ENCODE measurements at places on chromosomes 2 and 18. TPM values are rescaled to one million over a fixed set of nuclear protein-coding genes. Genes with fewer than 3 reads are reported as not detected.
A peak's percentile ranks its signal among the peaks of the same experiment; 100 is the strongest.

- DNase-seq = no peak
- peaks cover 50% of the 10 kb centered on the region for H3K4me1 ChIP-seq
- peak overlapping the region; percentile 78 for H3K4me3 ChIP-seq
Measured at GRCh38 chr2:85583667-85584353, 421 bp upstream of the VAMP5 start.

MYO3B gene
- total RNA-seq = not detected

- DNase-seq = no peak
- H3K36me3 ChIP-seq = no peaks in the 10 kb centered on the region
- H3K27ac ChIP-seq = no peak overlapping the region
- H3K4me3 ChIP-seq = no peak overlapping the region
- H3K4me1 ChIP-seq = no peaks in the 10 kb centered on the region
Measured at GRCh38 chr2:219025637-219026585, 15.4 kb downstream of the CFAP65 start.

FSHR gene
- total RNA-seq = not detected

DNA sequence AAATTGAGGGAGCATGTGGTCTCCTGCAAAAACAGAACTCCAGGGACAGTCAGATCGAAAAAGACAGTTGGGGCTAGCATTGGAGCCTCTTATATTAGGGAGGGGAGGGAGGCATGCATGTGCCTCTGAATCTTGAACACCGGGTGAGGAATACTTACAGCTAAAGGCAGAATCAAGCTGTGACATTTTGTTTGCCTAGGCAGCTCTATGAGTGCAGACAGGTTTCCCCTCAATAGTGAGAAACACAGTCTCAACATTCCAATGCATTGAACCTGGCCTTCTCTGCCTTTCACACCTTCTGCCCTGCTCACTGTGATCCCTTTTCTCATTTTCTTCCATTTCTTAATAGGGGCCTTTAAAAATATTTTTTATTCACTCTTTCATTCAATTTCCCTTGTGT, 140.4 kb downstream of the THSD7B start:
- no peaks in the 10 kb centered on the region for H3K36me3 ChIP-seq
- no peak for DNase-seq
- H3K4me1 ChIP-seq = no peaks in the 10 kb centered on the region
- H3K4me3 ChIP-seq = no peak overlapping the region
- H3K27ac ChIP-seq = no peak overlapping the region

HOXD10 gene
- 0.14 TPM for total RNA-seq

GRCh38 chr2:224479826-224480225, 77.9 kb upstream of the FAM124B start:
- H3K27me3 ChIP-seq = no peaks in the 10 kb centered on the region
- H3K27ac ChIP-seq = no peak overlapping the region
- no peak overlapping the region for H3K4me3 ChIP-seq
- no peaks in the 10 kb centered on the region for H3K4me1 ChIP-seq
- peaks cover 28% of the 10 kb centered on the region for H3K36me3 ChIP-seq

DNA sequence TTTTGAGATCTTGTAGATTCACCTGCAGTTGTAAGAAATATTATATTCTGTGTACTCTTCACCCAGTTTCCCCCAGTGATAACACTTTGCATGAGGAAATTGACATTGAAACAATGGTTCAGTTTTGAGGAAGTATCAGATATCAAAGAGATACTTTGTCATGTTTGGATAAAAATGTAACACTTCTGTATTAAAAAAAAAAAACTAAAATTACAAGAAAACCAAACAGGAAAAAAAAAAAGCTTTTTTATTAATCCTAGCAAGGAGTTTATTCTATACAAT, 204.0 kb downstream of the ARL4C start:
- no peak overlapping the region for H3K27ac ChIP-seq
- H3K4me1 ChIP-seq = no peaks in the 10 kb centered on the region
- H3K4me3 ChIP-seq = no peak overlapping the region
- H3K27me3 ChIP-seq = no peaks in the 10 kb centered on the region
- H3K36me3 ChIP-seq = no peaks in the 10 kb centered on the region
